Inflammatory macrophage treated with lipopolysaccharide for 1 hour (primary cell): ENCODE measurements at places on chromosomes 13 and 19.
A peak's percentile ranks its signal among the peaks of the same experiment; 100 is the strongest.

- DNase-seq = no peak
These were observed 1165.3 kb downstream of the EFNB2 start for GRCh38 chr13:105370011-105370650.

DNA sequence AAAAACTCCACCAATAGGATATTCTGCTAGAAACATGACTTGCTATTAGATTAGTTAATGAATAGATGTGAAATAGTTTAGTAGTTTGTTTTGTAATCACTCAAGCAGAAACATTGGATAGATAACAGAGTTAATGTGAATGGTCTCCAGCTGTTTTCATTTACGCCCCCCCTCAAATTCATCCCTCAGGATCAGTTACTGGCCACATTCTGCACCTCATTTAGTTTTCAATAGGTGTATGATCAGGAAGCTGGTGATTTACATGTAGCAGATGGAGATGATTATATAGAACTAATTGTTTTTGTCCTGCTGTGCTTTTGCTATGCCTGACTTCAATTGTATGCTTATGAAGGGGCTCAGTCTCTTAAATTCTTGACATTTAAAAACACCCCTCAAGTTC is 759.0 kb downstream of the SLITRK6 start:
- no peak for DNase-seq

GRCh38 chr13:45658586-45659235 is 43.2 kb upstream of the ERICH6B start:
- peak; percentile 52 for DNase-seq

DNA sequence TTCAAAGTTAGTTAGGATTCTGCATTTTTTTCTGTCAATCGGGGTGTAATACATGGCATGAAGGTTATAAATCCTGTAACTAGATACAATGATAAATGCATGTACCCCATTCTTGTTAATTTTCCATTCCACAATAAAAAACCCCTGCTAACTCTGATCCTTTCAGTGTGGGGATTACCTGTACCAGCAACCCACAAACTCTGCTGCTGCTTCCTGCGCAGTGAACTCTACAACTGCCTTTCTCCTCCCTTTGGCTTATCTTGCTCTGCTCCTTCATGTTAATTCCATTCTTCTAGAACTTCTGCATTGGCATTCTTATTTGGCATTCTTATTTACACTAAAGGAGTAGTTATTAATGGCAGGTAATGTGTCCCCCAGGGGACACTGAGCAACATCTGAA is 273.1 kb downstream of the KLF12 start:
- no peak for DNase-seq

- DNase-seq = no peak
These were observed 161.1 kb downstream of the DCT start for GRCh38 chr13:94318418-94318817.

DNA sequence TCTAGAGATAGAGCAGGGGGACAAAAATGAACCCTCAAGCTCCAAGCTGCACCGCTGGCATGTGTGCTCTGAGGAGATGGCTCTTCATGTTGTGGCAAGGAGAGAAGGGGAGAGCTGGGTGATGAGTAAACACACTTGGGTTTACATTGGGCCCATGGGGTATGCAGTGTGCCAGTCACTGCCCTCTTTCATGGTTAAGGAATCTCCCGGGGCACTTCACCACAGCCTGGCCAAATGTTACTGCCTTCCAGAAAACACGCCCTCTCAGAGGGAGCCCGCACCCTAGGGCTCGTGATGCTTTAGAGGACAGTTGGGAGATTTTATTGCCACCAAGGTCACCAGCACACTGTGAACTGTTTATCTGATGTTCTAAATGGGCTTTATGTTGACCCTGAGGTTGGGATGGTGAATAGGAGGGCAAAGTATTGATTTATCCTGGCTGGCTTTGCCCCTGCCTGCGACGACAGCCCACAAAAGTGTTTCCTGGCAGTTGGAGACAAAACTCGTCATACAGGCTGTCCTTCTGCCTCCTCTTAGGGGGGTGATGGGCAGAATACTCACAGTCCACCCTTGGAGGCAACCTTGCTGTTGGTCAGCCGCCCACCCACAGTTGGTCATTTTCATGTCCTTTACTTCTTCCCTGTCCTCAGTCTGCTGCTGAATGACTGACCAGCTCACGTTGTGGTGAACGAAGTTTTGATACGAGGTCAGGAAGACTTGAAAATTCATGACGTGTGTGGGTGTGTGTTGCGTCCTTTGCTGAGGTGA is 156.9 kb downstream of the STK24 start:
- DNase-seq = no peak

- DNase-seq = no peak
These were observed 2.9 kb downstream of the PROSER3 start for GRCh38 chr19:35760711-35761349.

DNA sequence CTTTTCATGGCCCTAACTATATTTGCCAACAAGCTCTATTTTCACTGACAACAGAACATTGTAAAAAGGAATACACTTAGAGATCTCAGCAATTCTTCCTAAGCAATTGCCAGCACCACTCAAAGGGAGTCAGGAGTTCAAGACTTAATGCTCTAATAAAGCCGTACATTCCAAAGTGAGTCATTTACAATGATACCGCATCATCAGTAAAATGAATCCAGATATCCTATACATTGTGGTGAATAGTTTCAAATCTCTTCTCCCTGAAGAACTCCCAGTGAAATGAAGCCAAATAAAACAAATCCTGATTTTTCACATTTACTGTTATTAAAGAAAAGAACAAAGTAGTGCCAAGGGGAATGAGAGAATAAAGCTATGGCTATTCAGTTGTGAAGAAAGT is 2898.7 kb upstream of the PCDH20 start:
- DNase-seq = no peak

DNA sequence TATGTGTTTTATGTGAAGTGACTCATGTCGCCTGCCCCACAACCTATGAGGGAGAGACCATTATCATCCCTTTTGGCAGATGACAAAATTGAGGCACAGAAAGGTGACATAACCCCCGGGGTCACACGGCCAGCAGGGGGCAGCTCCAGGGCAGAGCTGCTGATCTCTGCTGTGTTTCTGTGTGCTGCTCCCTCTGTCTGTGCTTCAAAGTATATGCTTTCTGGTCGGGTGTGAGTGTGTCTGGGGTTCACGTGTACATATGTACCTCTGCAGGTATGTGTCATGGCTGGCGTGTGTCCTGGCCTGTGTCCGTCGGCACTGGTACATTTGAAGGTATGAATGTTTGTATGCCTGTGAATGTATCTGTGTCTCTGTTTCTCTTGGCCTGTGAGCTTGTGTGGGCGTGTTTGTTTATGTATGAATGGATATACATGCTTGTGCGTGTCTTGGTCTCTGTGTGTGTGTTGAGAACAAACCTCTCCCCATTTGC is 7.1 kb downstream of the LIPE start:
- peak; percentile 33 for DNase-seq

- no peak for DNase-seq
These were observed 17.9 kb downstream of the DOCK9 start for GRCh38 chr13:98959786-98960605.

DNA sequence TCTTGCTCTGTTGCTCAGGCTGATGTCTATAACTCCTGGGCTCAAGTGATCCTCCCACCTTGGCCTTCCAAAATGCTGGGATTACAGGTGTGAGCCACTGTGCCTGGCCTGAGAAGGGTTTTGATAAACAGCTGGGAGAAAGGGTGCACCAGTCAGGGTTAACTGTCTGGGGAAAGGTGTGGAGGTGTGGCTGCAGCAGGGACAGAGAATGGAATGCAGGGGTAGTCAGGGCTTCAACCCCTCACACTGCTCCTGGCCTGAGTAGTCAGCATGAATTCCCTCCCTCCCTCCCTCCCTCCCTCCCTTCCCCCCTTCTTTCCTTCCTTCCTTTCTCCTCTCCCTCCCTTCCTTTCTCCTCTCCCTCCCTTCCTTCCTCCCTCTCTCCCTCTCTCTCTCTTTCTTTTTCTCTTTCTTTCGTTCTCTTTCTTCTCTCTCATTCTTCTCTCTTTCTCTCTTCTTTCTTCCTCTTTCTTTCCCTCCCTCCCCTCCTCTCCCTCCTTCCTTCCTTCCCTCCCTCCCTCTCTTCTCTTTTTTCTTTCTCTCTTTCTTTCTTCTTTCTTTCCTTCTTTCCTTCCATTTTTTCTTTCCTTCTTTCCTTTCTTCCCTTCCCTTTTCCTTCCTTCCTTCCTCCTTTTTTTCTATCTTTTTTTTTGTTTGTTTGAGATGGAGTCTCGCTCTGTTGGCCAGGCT is 16.0 kb downstream of the MYO1F start:
- no peak for DNase-seq
